ENCODE measurements at places on chromosomes 11 and 22.

DNA sequence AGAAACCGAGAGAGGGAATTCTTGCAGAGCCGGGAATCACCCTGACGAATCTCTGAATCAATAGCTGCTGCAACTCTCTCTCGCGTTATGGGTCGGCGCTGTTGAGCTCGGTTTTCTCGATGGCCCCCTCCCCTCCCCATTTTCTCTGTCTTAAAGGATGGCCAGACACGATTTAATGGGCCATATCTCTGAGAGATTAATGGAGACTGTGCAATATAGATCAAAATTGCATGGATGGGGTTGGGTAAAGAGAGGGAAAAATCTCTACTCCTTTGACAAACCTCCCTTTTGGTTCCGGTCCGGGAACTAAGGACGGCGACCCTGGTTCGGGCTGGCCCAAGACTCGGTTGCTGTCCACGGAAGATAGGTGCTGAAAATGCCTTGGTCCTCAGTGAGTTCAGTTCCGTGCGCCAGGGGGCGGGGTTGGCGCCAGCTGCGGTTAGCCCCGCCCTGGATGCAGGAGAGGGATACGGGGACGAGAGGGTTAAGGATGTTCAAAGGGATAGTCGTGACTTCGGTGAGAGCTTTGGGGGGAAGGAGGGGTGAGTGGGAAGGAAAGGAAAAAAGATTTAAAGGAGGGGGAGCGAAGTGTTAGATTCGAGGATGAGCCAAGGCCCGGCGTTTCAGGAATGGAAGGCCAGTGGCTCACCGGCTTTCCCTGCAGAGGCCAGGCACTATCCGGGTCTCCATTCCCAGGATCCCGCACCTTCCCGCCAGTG is 103.6 kb upstream of the HSD17B12 start:
- DNase-seq: peak; percentile 78

DNA sequence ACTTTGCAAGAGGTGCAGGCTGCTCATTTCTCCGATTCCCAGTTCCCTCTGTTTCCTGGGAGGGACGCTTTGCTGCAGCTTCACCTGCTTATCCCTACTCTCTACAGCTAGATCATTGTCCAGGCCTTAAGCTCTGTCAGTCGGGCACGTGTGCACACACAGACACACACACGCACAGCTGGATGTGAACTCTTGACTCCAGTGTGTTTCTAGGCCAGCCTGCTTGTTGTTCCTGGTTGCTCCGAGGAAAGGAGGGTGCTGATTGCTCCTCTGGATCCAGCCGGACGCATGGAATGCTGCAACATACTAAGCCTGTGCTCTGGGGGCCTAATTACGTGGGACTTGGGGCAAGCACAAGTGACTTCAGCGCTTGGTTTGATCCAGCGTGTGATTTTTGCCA is 19.7 kb downstream of the ZNRF3 start:
- DNase-seq: no peak

DNA sequence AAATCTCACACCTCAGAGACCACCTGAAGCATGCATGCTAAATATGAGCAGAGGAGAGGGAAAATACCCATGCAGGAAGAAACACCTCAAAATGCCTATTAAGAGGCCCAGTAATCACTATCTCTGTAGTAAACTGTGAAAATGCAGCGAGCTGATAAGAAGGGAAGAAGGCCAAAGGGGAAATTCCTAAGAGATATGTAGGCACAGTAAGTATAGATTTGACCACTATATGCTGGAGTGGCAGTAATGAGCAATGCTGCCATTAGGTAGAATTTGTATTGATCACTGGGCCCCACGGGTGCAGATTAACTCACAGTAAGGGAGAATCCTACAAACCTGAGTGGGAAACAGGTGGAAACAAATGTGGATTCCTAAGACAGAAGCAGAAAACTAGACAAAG is 1813.1 kb upstream of the RAG2 start:
- peak; percentile 47 for DNase-seq

- no peak for DNase-seq
Observed at GRCh38 chr11:27857014-27857413, 156.8 kb upstream of the BDNF start.

- no peak for DNase-seq
Observed at GRCh38 chr11:60874421-60875365, 7.4 kb downstream of the ZP1 start.

- DNase-seq: no peak
Observed at GRCh38 chr11:119634301-119634700, 94.7 kb downstream of the NECTIN1 start.

DNA sequence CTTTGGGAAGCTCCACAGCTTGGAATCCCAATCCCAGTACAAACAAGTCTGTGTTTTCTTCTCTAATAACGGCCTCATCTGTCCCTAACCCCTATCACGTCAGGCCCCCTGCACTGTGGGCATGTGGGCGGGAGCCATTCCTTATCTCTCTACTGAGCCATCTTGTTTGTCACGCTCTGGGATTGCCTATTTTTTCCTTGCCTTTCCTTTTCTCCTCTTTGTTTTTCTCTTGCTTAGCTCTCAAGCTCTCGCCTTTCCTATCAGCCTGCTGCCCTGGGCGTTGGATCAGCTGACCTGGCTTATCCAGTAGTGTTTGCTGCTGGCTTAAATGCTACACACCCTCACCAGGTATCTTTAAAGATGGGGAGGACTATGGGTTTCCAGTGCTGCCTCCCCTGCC is 35.8 kb downstream of the ARHGAP1 start:
- DNase-seq: peak; percentile 71

DNA sequence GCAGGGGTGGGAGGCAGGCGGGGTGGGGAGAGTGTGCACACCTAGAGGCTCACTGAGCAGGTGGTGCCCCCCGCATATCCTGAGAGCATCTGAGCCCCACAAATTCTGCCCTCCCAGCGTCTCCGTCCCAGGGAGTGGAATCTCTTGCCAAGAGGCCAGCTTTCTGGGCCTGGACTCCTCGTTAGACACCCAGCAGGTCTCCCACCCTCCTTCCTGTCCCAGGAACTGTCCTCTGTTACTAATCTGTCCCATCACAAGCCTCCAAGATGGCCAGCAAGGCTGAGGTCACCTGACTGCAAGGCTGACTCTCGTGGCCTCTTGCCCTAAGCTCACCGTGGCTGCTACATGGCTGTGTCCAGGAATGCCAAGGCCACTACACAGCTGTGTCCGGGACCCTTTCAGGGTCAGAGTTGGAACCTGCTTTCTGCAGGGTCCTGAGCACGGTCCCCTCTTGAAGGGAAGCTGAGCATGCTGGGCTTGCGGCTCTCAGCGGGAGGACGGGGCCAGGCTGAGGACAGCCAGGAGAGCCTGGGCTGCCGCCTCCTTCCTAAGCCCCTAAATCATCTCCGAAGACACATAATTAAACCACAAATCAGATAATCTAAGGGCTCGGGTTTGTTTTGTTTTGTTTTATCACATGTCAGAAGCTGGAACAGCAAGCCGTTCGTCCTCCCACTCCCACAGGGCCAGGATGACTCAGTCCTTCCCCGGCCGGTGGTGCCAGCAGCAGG is 1327.3 kb downstream of the TBC1D22A start:
- peak; percentile 49 for DNase-seq

GRCh38 chr11:27678242-27678641 is 22.0 kb downstream of the BDNF start:
- no peak for DNase-seq

DNA sequence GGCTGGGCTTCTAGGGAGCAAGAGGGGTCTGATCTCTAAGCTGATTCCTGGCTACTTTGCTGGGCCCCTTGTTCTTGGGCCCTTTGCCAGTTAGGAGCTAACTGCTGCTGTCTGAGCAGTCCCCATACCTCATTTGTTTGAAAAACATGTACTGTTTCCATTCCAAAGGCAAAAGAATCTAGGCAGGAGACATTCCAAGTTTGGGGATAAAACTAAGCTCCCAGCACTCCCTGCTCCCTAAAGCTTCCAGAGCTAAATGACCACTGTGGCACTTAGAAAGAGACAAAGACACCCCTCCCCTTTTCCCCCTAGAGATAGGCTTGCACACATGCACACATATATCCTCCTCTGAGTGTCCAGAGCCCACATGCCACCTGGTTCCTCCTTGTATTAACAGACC is 22.7 kb upstream of the RRM1 start:
- no peak for DNase-seq

DNA sequence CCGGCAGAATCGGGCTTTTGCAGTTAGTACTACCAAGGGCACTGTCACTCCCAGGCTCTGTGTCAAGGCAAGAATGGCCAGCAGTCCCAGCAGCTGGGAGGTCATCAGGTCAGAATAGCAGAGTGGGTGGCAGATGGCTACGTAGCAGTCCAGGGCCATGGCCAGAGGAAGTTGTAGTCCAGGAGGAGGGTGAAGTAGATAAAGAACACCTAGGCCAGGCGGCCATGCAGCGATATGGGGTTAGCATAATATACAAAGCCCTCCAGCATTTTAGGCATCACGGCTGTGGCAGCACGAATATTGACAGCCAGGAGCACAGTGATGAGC is 52.1 kb downstream of the RRM1 start:
- no peak for DNase-seq

- no peak for DNase-seq
Observed at GRCh38 chr11:563812-564578, 3.2 kb downstream of the RASSF7 start.

GRCh38 chr11:45323601-45324249 is 37.6 kb upstream of the SYT13 start:
- DNase-seq: no peak

DNA sequence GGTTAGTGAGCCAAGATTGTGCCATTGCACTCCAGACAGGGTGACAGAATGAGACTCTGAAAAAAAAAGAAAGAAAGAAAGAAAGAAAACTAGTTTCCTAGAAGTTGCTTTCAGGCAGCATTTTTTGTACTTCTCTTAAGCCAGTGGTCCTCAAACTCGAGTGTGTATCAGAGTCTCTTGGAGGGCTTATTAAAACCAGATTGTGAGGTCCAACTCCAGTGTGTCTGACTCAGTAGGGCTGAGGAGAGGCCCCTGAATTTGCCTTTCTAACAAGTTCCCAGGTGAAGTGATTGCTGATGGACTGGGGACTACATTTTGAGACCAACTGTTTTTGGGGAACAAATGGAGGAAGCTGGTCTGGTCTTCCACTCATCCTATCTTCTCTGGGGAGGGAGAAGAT is 57.5 kb upstream of the VSTM5 start:
- no peak for DNase-seq

DNA sequence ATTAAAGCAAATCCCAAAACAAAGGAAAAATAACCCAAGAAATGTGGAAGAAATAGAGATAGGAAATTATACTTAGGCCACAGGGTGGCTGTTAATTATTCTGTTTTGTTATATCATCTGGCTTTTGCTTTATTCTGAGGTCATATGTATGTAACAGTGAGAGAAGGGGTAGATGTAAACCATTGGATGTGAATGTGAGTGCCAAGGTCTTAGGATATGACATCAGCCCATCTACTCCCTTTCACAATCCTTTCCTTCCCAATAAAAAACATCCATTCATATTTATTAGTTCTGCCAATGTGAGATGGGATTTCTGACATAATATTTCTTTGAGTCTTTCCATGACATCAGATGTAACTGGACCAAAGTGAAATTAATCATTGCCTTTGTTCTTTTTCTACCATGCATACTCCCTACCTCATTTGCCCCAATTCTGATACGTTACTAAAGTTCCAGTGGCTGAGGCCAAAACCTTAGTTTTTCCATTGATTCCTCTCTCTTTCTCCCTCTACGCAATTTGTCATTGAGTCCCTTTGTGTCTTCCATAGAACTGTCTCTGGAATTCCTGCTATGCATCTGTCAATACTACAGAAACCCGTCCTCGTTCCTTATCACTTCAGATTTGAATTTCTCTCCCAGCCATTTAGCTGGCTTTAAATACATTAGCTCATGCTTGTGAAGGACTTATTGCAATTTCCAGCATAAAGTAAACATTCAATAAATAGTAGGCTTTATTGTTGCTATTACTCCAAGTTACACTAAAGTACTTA is 170.3 kb downstream of the ARHGAP42 start:
- DNase-seq: no peak

DNA sequence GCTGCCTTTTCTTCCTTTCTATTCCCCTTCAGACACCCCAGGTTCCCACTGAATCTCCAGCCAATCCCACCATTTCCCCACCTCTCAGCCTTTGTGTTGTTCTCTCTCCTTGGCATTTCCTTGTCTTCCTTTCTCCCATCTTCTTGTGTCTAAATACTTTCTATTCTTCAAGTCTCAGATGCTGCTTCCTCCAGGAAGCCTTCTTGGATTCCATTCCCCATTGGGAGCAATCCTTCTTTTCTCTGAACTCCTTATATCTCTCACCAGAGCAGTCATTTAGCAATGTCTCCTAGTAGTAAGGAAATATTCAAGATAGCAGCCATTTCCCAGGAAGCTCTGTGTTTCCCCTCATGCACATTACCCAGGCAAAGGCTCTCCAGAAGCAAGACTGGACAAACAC is 15.4 kb downstream of the YPEL4 start:
- no peak for DNase-seq
